ENCODE measurements at places on chromosomes 11 and 22.
A peak's percentile ranks its signal among the peaks of the same experiment; 100 is the strongest.

GRCh38 chr22:27695925-27696324 lies 105.6 kb downstream of the MN1 start:
- DNase-seq, result no peak

GRCh38 chr11:76721755-76722677 lies 51.5 kb upstream of the LRRC32 start:
- peak; percentile 59 for DNase-seq

DNA sequence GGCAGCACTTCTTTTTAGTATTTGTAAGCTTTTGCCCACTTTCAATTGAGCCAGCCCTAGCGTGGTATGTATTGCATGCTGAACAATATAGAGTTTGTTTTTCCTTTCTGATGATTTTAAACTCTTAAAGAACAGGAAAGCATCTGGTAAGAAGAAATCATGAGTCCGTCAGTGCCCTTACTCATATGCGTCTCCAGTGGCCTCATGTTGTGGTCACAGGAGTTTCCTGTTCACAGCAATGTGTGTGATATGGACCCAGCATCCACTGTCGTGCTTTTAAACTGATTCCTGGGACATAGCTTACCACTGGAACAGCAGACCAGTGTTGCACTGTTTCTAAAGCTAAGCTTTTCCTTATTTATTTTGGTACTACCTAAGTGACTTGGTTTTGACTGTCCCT lies 40.1 kb downstream of the BID start:
- DNase-seq, result no peak

- DNase-seq, result no peak
These were observed 2.0 kb upstream of the SYT12 start for GRCh38 chr11:67020949-67021348.

GRCh38 chr11:114149689-114150407 lies 90.3 kb downstream of the ZBTB16 start:
- DNase-seq, result no peak

GRCh38 chr11:11993839-11994238 lies 14.6 kb downstream of the DKK3 start:
- DNase-seq, result no peak

DNA sequence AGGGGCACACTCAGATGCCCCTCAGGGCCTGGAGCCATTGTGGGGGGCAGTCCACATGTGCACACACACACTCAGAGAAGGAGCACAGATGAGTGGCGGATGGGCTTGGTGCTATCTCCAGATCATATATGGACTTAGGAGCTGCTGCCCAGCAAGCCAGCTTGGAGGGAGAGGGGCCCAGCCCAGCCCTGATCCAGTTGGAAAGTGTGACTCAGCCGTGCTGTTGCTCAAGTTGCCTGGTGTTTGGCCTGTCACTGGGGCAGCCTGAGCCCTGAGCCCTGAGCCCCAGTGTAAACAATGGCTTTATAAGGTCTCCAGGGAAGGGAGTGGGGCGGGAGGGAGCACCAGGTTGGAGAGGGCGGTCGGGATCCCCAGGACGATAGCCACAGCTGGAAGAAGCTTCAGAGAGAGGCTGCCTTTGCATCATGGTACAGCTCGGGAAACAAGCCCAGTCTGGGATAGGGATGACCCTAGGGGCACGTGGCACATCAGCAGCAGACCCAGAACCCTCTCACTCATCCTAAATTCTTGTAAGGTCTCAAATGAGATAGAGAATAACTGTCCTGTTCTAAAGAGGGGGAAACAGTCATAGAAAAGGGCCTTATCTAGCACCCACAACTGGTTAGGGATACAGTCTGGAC lies 4.8 kb downstream of the SELENOM start:
- DNase-seq, result no peak

Measured in D721Med (cell line).